Natural killer cell treated with Interleukin-12 subunit alpha and Interleukin-12 subunit beta and Interleukin-15 and Interleukin-18, amount 100 ng/mL, for 72 hours (primary cell): ENCODE measurements at places on chromosomes 7 and 10.

- H3K27me3 ChIP-seq: no peaks in the 10 kb centered on the region
- peaks cover 52% of the 10 kb centered on the region for H3K4me1 ChIP-seq
- H3K36me3 ChIP-seq: no peaks in the 10 kb centered on the region
- H3K27ac ChIP-seq: peak overlapping the region; percentile 91
- peak overlapping the region; percentile 69 for H3K4me3 ChIP-seq
Observed at GRCh38 chr10:119284679-119285096, 77.3 kb downstream of the GRK5 start.

GRCh38 chr7:22193450-22193983 is 163.4 kb downstream of the RAPGEF5 start:
- peaks cover 3% of the 10 kb centered on the region for H3K27me3 ChIP-seq
- no peak overlapping the region for H3K4me3 ChIP-seq

- no peak for DNase-seq
- no peaks in the 10 kb centered on the region for H3K4me1 ChIP-seq
- peaks cover 21% of the 10 kb centered on the region for H3K27me3 ChIP-seq
- no peaks in the 10 kb centered on the region for H3K36me3 ChIP-seq
- no peak overlapping the region for H3K4me3 ChIP-seq
Observed at GRCh38 chr7:96952974-96953391, 52.4 kb upstream of the DLX6 start.

GRCh38 chr10:7526017-7526400 is 115.2 kb upstream of the SFMBT2 start:
- no peak overlapping the region for H3K4me3 ChIP-seq
- peaks cover 6% of the 10 kb centered on the region for H3K4me1 ChIP-seq
- H3K27me3 ChIP-seq: peaks cover 17% of the 10 kb centered on the region
- no peak overlapping the region for H3K27ac ChIP-seq

- H3K27me3 ChIP-seq: peaks cover 3% of the 10 kb centered on the region
- H3K4me1 ChIP-seq: no peaks in the 10 kb centered on the region
- H3K4me3 ChIP-seq: no peak overlapping the region
- no peak overlapping the region for H3K27ac ChIP-seq
- no peaks in the 10 kb centered on the region for H3K36me3 ChIP-seq
Observed at GRCh38 chr7:21059069-21059468, 272.4 kb upstream of the SP8 start.

DNA sequence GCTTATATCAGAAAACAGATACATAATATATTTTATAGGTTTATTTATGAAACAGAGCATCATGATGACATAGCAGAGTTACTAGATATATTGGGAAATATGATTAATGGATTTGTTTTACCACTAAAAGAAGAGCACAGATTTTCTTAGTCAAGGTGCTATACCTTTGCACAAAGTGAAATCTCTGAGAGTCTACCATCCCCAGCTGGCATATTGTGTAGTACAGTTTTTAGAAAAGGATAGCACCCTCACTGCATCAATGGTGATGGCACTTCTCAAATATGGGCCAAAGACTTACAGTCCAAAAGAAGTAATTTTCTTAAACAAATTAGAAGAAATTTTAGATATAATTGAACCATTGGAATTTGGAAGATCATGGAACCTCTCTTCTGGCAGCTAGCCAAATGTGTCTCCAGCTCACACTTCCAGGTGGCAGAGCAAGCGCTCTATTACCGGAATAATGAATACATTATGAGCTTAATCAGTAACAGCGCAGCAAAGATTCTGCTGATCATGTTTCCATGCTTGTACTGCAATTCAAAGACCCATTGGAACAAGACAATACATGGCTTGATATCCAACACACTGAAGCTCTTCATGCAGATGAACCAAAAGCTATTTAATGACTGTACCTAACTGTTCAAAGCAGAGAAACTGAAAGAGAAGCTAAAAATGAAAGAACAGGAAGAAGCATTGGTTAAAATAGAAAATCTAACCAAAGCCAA is 21.9 kb upstream of the CREB3L2 start:
- H3K36me3 ChIP-seq: no peaks in the 10 kb centered on the region
- H3K4me1 ChIP-seq: no peaks in the 10 kb centered on the region
- no peak overlapping the region for H3K27ac ChIP-seq
- H3K4me3 ChIP-seq: no peak overlapping the region
